ENCODE measurements at places on chromosomes 2 and 18.

DNA sequence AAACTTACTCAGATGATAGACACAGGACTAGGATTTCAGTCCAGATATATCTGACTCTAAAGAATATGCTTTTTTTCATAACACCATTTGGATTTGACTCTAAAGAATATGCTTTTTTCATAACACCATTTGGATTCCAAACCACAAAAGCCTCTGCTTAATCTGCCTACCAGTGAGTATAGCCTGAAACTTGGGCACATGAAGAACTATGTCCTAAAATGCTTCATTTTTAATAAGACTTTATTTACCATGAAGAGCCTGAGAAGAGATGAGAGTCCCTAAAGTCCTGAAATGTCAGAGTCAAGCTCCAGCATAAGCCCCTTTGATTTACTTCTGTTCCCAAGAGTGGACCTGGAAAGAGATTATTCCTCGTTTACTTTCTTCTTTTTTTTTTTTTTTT is 54.5 kb upstream of the STPG4 start:
- no peak for DNase-seq

GRCh38 chr18:4854671-4855070 is 342.4 kb downstream of the AKAIN1 start:
- no peak for DNase-seq

DNA sequence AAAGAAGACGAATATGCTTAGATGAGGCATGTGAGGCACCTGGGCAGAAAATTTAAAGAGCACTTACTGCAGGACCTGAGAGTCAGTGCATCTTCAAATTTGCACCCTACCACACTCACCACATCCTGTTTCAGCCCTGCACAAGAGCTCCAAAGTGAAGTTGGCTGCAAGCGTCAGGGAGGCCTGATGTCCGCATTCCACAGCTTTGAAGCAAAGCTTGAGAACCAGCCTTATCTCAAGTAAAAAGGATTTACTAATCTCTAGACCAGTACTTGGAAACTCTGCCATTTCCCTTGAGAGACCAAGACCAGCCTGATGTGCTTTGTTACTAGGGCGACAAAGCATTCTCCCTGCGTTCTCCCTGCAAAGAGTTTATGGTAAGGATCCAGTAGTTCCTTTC is 3.4 kb upstream of the ASNSD1 start:
- DNase-seq = peak; percentile 92

- no peak for DNase-seq
Observed at GRCh38 chr2:223104336-223105132, 52.5 kb downstream of the KCNE4 start.

DNA sequence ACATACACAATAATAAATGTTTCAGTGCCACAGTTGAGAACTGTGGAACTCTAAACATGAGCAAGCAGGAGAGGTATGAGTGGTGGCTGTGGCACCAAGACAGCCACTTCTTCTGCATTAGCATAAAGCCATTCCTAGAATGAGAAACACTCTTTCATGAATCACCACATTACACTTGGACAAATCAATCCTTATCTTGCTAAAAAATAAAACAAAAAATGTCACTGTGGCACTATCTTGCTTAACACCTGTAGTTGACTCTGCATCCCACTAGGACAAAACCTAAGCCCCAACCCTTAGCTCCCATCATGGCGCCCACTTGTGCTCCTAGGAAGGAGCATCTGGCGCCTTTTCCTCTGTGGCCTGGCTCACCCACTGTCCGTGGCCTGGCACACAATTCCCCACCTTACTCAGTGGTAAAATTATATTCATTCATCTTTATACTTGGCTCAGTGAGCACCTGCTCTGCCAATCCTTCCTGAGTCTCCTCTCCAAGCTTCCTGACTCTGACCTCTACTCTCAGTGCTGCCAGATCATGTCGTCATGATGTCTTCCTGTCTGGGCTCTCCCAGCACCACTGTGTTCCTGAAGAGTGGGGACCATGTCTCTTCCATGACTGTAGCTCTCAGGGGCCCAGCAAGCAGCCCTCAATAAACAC is 272.9 kb downstream of the LNPK start:
- no peak for DNase-seq

DNA sequence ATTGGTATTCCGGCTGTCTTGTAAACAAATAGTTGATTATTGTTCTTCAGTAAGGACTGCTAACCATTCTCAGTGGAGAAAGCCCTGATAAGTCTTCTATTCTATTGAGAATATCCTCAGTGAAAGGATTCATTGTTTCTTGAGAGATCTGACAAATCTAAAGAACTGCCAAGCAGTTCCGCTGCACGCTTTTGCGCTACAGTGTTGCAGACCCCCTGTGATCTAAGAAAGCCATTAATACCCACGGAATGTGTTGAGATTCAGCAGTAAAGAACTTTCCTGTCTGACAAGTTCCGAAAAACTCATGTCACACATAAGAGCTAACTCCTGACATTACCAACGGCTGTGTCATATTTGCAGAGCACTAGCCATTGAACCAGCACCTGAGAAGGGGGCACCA is 63.8 kb downstream of the ZNF236 start:
- DNase-seq = no peak

DNA sequence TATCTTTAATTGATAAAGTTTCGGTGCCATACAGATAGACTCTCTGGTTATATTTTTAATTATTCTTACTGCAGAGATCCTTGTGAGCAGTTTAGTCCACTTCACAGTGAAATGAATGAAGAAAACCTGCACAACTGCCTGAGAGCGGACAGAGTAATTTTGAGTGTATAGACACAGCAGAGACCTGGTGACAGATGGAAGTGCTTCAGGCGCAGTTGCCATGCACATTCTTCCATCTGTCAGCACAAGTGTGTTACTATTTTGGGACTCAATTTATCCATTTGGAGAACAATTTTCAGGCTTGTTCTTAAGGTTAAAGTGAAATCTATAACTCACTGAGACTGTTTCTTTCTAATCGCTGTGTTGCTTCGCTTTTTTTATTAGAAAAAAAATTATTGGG is 147.8 kb upstream of the SPHKAP start:
- DNase-seq = no peak

GRCh38 chr2:149611100-149611820 is 23.7 kb upstream of the MMADHC start:
- no peak for DNase-seq

DNA sequence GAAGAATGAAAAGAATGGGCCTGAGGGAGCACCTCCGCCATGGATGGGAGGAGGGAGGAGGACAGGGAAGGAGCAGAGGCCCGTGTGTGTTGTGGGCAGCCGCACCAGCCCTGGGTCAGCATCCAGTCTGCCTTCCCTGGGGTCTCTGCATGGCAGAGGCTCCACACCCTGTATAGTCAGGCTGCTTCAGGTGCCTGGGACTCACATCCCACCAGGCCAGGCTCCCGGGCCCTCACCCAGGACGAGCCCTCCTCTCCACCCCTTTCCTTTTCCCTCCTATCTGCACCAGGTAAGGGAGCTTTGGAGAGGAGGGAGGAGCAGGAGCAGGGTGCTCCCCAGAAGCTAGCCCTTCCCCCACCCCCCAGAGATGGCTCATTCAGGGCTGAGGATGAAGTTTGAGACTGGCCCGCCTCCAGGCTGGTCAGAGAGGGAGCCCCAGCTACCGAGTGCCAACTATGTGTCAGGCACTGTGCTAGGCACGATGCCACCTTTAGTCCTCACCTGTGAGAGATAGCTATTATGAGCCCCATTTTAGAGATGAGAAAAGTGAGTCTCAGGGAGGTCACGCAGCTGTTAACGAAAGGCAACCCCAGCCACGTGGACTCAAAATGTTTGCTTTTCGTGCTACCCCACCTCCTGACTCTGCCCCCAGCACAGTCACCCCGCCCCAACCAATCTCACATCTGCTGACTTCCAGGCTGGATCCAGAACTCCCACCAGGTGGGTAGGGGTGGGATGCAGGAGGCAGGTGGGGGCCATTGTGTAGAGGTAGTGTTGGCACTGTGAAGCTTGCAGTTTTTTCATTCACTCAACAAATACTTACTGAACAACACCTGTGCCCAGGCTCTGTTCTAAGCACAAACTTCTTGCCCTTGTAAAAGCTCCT is 242.1 kb downstream of the DYSF start:
- DNase-seq = no peak

DNA sequence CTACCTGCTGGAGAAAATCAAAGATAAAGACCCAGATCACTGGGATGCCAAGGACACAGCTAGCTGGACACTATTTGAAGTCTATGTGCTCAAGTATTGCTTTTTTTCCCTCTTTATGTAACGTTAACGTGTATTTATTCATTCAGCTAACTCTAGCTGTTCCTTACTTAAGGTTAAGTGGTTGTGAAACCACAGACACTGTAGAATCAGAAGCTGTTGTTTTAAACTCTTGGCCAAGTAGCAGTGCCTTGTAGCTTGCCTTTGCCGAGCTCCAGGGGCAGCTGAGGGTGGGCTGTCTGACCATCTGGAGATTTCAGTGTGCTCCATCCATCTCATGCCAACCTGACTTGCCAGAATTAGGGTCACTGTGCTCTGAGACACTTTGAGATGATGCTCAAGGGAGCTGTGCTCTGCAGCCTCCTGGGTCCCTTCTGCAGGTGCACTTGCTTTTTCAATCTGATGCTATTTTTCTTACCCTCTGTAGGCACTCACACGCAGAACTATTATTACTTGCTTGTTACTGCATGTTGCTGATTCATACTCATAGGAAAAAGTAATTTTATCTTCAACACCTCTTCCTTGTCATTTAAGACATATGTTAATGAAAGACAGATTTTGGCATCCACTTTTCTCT is 116.2 kb downstream of the METTL8 start:
- DNase-seq = peak; percentile 47

DNA sequence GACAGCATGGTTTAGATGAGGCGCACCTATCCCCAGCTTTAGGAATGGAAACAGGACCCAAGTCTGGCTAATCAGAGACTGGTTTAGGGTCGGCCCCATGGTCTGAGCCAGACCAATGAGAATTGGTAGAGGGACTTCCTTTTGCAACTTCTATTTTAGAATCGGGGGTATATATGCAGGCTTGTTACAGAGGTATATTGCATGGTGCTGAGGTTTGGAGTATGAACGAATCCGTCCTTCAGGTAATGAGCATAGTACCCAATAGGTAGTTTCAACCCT is 1.5 kb upstream of the BOLA3 start:
- DNase-seq = no peak

DNA sequence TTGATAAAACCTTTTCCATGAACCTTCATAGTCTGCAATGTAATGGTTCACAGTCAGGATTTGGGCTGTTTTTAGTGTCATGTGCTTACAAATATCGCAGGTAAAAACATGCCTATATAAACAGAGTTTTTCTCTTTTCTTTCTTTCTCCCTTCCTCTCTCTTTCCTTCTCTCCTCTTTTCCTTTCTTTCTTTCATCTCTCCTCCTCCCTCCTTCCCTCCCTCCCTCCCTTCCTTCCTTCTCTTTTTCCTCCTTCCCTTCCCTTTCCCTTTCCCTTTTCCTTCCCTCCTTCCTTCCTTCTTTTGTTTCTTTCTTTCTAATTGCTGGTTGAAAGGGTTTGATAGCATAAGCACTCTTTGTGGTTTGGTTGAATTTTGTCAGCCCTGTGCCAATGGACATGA is 9.6 kb upstream of the NPPC start:
- no peak for DNase-seq
